ENCODE measurements at places on chromosomes 7 and 10.

DNA sequence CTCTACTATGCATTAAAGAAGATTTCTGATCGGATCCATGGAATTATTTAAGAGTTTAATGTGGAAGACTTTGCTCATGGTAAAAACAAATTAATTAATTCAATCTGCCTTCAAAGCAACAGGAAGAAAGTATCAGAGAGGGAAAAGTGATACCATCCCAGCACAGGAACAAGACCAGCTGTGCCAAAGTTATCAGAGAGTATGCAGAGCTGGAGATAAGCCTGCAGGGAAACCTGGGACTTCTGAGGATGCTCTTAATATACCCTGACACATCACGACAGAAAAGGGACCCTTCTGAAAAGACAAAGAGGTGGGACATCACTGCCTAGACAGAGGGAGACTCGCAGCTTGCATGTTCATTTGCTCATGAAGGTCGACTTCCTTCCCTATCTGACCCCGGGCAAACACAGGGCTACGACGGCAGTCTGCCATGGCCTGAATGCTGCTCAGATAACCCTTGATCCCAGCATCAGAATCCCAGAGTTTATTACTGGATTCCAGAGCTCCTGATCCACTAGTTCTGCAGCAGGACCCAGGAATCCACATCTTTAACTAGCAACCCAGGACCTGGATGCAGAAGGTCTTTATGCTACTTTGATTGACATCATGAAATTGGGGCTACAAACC, 29.5 kb downstream of the FAM171A1 start:
- DNase-seq = no peak

DNA sequence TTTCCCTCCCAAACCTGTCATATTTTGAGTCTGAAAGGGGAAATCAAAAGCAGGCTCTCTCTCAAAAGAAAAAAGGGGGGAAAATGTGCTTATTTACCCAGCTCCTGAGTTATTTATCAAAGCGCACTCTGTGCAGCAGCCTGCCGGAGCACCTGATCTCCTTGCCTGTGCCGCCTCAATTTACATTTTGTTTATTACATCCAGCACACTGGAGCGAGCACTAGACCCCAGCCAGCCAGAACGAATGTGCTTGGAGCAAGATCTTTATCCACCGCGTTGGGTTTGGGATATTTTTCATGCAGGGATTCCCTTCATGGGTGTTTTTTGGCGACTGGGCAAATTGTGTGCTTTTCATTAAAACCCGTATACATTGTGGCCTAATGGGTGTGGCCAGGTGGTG, 161.9 kb upstream of the INSYN2A start:
- DNase-seq = no peak

GRCh38 chr7:27438881-27439589, 196.4 kb downstream of the EVX1 start:
- DNase-seq = no peak

- no peak for DNase-seq
Observed at GRCh38 chr10:110618230-110618610, 25.9 kb upstream of the RBM20 start.

- DNase-seq = no peak
Observed at GRCh38 chr7:127680983-127681382, 29.0 kb downstream of the SND1 start.

GRCh38 chr10:94069884-94070283, 76.2 kb downstream of the PLCE1 start:
- DNase-seq = no peak

GRCh38 chr10:113261611-113262091, 291.2 kb upstream of the HABP2 start:
- no peak for DNase-seq
